ENCODE measurements at places on chromosomes 6 and 20.

DNA sequence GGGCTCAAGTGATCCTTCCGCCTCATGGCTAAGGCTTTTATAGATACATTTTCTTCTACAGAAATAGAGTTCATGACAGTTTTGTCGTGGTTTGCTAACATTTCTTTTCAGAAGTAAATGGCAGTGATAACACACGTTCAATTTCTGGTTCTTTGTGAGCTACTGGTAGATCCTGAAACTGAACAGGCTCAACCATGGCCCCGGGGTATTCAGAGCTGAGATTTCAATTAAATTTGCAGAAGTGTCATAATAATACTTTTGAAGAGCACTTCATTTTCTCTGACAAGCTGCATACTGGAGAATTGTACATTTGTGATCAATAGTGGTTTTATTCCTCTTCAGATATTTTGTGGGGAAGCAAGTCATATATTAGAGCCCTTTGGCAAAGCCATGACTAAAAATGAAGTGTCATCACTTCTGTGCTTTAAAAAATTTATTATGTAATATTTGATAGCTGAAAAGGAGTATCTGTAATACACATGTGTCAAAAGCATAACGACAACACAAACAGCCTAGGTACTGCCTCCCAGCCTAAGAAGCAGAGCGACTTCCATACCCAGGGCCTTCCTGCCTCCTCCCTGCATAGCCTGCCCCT lies 84.3 kb upstream of the SCP2D1 start:
- DNase-seq = no peak

- no peak for DNase-seq
Measured at GRCh38 chr6:102313699-102314098, 920.2 kb downstream of the GRIK2 start.

DNA sequence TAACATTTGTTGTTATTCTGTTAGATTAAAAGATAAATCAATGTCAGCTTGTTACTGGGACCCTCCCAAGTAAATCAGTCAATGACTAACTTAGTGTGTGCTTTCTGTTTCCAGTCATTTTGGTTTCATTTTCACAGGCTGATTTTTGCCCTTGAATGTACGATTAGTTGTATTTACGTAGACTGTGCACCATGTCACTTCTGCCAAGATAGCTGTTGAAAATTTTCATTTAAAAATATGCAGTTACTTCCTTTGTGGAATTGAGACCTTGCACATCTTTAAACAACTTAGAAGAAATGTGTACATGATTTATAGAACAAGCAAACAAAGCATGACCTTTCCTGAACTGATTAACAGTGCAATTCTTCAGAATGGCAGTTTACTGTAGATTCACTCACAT lies 944.8 kb upstream of the CITED2 start:
- no peak for DNase-seq

GRCh38 chr20:3446779-3447178 lies 24.0 kb upstream of the ATRN start:
- DNase-seq = no peak

GRCh38 chr20:54649511-54649962 lies 174.1 kb downstream of the DOK5 start:
- peak; percentile 20 for DNase-seq

- DNase-seq = no peak
Measured at GRCh38 chr6:159059885-159060506, 15.2 kb upstream of the TAGAP start.

DNA sequence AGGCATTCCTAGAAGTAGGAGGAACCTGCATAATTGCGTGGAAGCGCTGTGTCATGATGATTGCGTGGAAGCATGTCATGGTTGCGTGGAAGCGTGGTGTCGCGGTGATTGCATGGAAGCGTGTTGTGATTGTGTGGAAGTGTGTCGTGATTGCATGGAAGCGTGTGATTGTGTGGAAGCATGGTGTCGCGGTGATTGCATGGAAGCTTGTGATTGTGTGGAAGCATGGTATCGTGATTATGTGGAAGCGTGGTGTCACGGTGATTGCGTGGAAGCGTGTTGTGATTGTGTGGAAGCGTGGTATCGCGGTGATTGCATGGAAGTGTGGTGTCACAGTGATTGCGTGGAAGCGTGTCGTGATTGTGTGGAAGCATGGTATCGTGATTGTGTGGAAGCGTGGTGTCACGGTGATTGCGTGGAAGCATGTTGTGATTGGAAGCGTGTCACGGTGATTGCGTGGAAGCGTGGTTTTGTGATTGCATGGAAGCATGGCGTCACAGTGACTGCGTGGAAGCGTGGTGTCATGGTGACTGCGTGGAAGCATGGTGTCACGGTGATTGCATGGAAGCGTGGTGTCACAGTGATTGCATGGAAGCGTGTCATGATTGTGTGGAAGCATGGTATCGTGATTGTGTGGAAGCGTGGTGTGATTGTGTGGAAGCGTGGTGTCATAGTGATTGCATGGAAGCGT lies 145.9 kb downstream of the TAF4 start:
- DNase-seq = no peak

DNA sequence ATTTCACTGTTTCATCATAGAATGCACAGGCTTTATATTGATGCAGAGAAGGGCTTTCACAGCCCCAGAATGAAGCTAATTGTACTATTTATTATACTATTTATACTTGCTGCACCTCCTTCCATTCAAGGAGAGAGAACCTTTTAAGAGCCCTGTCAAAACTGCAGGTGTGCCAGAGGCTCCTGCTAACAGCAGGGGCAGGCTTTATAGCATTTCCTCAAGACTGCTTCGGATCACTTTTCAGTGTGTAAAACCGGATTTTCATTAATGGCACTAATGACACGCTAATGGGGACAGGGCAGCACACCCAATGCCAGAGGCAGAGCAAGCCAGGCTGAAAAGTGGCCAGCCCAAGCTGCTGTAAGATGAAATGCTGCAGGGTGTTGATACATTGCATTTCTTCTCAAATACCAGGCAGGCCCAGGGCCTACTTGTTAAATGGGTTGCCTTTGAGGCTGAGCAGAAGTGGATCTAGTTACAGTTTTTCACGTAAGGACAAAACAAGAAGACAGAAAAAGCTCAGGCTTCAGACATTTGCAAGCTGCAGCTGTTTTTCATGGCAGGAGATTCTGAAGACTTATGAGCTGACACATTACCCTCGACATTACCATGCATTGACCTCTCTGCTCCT lies 487.7 kb upstream of the BTBD3 start:
- no peak for DNase-seq

Measured in CD4-positive, alpha-beta memory T cell (primary cell).